ENCODE measurements at places on chromosomes 5 and 9.

DNA sequence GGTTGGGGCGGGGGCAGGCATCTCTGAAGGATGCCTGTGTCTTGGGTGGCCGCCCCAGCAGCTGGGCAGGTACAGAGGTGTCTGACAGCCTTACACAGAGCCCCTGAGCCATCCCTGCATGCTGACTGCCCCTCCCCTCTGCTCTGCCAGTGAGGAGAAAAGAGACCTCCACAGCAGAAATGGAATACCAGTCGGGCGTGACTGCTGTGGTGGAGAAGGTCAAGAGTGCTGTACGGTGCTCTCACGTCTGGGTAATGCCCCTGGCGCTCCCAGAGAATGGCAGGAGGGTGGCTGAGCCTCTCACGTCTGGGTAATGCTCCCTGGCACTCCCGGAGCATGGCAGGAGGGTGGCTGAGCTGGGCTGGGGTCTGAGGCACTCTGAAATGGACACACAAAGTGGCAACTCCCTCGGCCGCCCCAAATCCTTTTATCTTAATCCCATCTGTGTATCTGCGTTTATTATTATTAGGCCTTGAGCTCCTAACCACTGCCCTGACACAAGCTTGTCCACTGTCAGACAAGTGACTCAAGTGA is 2.5 kb upstream of the RABL6 start:
- no peak for DNase-seq

DNA sequence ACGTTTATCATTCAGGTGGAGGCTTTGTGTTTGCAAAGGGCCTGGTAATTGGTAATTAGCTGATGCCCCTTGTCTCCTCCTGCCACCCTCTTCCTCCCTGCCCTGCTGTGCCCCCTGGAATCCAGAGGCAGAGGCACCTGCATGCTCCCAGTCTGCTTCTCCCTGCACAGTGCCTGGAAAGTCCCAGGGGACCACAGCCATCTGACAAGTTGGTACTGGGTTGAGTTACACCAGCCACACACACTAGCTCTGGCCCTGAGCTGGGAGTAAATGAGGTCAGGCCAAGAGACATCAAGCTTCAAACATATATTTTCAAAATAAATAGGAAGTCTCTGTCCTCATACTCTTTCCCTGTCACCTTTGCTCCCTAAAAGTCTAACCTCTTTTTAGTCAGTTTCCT is 56.3 kb downstream of the INSYN2B start:
- no peak for DNase-seq

GRCh38 chr5:489689-490080 is 34.6 kb downstream of the SLC9A3 start:
- DNase-seq: no peak

DNA sequence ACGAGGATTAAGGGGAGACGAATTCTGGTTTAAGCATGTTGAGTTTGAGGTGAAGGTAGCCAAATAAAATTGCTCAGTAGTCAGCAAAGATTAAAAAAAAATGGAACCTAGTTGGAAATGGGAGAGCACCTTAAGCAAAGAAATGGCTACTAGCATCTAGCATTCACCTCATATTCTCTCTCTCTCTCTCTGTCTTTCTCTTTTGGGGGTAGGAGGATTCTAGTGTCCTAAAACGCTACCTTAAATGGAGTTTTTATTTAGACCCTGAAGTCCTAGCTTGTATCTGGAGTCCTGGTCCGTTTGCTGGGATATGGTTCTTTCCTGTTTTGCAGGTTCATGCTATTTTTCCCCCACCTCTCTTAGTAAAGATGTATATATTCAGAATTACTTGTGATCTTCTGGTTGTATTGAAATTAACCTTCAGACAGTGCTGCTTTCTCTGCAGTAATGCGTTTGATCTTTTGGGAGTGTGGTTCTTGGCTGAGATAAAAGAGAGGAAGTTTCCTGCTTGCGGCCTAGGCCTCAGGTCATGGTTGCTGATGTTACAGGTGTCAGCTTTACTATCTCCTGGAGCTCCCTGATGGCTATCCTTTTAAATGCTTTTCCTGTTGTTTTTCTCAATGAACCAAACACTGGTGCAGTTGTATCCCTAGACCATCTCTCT is 8.0 kb downstream of the TGFBR1 start:
- DNase-seq: no peak

DNA sequence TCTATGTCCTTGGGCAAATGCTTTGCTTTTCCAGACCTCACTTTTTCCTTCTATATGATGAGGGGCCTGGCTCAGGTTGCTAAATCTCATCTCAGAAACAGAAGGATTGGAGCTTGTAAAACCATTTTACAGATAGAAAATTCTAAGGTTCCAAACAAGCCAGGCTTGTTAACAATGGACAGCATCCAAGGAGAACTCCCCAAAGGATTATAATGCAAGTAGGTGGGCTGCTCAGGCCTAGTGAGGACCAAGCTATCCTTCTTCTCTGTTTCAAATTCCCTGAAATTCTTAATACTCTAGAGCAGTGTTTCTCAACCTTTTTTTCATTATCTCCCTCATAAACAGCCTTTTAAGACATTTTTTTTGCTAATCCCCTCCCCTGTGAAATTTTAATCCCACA is 269.8 kb downstream of the TMEM38B start:
- no peak for DNase-seq

All from Kasumi-1 (cell line).